Testis (tissue), 5 donors: ENCODE measurements at places on chromosomes 7 and 10. TPM values are rescaled to one million over a fixed set of nuclear protein-coding genes. Genes with fewer than 3 reads are reported as not detected.

DNA sequence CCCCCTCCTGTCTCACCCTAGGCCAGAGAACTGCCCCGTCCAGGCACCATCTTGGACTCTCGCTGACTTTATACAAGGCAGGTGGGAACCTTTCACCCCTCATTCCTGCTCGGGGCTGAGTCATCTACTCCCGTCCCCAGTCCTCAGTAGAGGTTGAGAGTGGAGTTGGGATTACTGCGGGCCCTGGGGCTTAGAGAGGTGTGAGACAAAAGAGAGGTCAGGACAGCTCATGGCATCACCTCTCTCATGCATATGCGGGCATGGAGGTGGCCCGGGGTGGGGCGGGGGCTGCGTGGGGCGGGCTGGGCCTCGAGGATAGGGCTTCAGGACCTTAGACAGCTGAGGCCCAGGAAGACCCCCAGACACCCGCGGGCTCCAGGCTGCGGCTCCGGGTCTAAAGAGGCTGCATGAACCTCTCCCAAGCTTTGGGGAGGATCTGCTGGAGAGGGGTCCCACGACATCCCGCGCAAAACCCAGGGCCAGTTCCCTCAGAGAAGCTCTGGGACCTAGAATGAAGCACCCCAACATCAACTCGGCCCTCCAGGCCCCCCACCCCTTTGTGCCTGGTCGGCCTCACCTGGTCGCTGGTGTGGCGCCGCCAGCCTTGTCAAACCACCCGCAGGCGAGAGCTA is 317 bp downstream of the PDZD7 start:
- H3K4me3 ChIP-seq, result peak overlapping the region; percentile 72
- no peaks in the 10 kb centered on the region for H3K27me3 ChIP-seq
- peak overlapping the region; percentile 98 for H3K27ac ChIP-seq
- no peaks in the 10 kb centered on the region for H3K36me3 ChIP-seq
- no peak for DNase-seq

GRCh38 chr10:31197886-31198285 is 121.1 kb upstream of the ZEB1 start:
- no peaks in the 10 kb centered on the region for H3K36me3 ChIP-seq
- no peaks in the 10 kb centered on the region for H3K27me3 ChIP-seq
- H3K4me1 ChIP-seq, result no peaks in the 10 kb centered on the region
- no peak for DNase-seq

The RUFY2 gene
- polyA plus RNA-seq, result 6.1 TPM

The PLEKHS1 gene
- polyA plus RNA-seq, result 2.2 TPM

DNA sequence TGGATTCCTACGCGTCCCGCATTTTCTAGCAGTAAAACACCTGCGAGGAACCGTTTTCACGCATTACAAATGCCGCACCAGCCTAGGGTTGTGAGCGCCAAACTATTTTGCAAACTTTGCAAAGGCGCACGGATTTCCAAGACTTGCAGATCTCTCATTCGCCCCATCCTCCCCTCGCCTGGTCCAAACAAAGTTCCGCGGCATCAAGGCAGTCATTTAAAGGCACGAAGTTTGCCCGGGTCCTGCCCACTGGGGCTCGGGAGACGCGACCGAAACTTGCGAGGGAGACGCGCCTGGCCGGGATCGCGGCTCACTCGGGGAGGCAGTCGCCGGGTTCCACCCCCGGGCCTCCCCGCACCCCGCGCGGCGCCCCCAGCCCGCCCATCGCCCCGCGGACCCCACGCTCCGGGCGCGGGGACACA is 613 bp downstream of the USP6NL start:
- peak overlapping the region; percentile 96 for H3K27ac ChIP-seq
- H3K4me1 ChIP-seq, result peaks cover 15% of the 10 kb centered on the region
- H3K4me3 ChIP-seq, result peak overlapping the region; percentile 73
- H3K36me3 ChIP-seq, result no peaks in the 10 kb centered on the region
- DNase-seq, result peak; percentile 61
- H3K27me3 ChIP-seq, result no peaks in the 10 kb centered on the region

DNA sequence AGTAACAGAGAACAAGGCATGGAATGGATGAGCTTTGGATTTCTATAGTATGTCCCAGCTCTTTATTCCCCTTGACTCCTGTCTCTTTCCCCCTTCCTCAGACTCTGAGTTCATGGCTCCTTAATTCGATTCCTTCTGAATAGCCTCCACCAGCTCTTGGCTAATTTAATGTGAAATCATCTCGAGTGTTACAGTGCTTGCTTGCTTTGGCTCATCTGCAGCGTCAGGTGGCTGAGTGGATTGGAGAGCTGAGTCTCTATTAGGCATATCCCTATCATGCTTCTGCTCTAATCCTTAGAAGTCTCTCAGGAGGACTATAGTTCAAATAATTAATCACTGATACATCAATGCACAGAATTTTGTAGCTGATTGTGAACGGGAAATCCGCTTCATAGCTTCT is 134.6 kb downstream of the LRRC4 start:
- H3K27ac ChIP-seq, result no peak overlapping the region
- H3K36me3 ChIP-seq, result no peaks in the 10 kb centered on the region
- H3K27me3 ChIP-seq, result no peaks in the 10 kb centered on the region
- H3K4me1 ChIP-seq, result peaks cover 4% of the 10 kb centered on the region
- no peak for DNase-seq
- no peak overlapping the region for H3K4me3 ChIP-seq

The FAM25G gene
- 8.6 TPM for polyA plus RNA-seq

DNA sequence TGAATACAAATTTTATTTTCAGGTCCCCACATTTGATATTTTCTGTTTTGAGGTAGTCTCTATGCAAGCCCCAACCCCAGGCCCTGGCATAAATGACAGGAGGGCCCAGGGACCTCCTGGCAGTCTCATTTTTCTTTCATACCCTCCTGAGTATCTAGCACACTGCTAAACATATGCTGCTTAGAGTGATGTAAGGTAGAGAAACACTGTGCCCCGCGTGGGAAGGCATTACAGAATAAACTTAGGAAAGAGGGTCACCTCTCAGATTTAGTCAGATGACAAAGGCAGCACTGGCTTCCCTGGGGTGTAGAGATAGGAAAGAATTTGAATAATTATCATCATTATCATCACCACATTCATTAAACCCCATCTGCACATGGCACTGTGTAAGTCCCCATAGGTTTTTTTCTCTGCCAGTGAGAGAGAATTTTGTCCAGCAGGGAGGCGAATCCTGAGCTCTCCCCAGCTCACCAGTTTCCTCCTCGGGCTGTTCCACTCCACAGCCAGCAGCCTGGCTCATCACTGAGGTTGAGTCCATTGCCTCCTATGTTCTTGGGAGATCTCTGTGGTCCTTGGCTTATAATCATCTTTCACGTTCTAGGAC is 507.3 kb upstream of the GALNT17 start:
- no peaks in the 10 kb centered on the region for H3K36me3 ChIP-seq
- DNase-seq, result no peak
- no peak overlapping the region for H3K27ac ChIP-seq
- peaks cover 2% of the 10 kb centered on the region for H3K4me1 ChIP-seq

DNA sequence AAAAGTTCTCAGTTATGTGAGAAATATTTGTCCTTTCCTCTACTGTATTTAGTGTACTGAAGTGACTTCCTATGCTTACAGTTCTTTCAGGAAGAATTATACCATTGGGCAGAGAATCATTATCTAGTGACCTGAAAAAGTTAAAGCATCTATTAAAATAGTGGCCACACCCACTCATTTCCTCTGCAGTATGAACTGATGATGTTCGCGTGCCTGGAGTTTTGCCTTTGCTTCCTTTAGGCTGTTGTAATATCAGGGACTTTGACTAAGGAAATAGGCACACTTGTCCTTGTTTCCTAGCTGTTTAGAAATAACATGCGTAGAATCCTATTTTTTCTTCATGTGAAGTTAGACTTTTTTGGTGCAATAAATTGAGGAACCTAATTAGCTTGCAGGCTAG is 100.7 kb downstream of the ZMYND11 start:
- H3K36me3 ChIP-seq, result peaks cover 3% of the 10 kb centered on the region
- no peak overlapping the region for H3K4me3 ChIP-seq
- no peak overlapping the region for H3K27ac ChIP-seq
- no peaks in the 10 kb centered on the region for H3K27me3 ChIP-seq

- H3K4me1 ChIP-seq, result peaks cover under 1% of the 10 kb centered on the region
- H3K36me3 ChIP-seq, result no peaks in the 10 kb centered on the region
- no peak overlapping the region for H3K4me3 ChIP-seq
These were observed 86.4 kb downstream of the PRPF18 start for GRCh38 chr10:13673156-13673555.

GRCh38 chr7:25427721-25428120 is 199.4 kb upstream of the NPVF start:
- H3K27ac ChIP-seq, result no peak overlapping the region
- H3K36me3 ChIP-seq, result no peaks in the 10 kb centered on the region
- no peaks in the 10 kb centered on the region for H3K27me3 ChIP-seq

- no peak overlapping the region for H3K4me3 ChIP-seq
- H3K27me3 ChIP-seq, result no peaks in the 10 kb centered on the region
- no peak for DNase-seq
- H3K4me1 ChIP-seq, result no peaks in the 10 kb centered on the region
These were observed 37.0 kb downstream of the PFKP start for GRCh38 chr10:3104251-3104918.

GRCh38 chr10:5396556-5397300 is 7.9 kb downstream of the TUBAL3 start:
- H3K27me3 ChIP-seq, result no peaks in the 10 kb centered on the region
- no peaks in the 10 kb centered on the region for H3K4me1 ChIP-seq
- no peak overlapping the region for H3K4me3 ChIP-seq
- no peaks in the 10 kb centered on the region for H3K36me3 ChIP-seq

GRCh38 chr10:1509011-1509530 is 228.3 kb downstream of the ADARB2 start:
- H3K27ac ChIP-seq, result no peak overlapping the region
- H3K4me3 ChIP-seq, result no peak overlapping the region
- no peak for DNase-seq

DNA sequence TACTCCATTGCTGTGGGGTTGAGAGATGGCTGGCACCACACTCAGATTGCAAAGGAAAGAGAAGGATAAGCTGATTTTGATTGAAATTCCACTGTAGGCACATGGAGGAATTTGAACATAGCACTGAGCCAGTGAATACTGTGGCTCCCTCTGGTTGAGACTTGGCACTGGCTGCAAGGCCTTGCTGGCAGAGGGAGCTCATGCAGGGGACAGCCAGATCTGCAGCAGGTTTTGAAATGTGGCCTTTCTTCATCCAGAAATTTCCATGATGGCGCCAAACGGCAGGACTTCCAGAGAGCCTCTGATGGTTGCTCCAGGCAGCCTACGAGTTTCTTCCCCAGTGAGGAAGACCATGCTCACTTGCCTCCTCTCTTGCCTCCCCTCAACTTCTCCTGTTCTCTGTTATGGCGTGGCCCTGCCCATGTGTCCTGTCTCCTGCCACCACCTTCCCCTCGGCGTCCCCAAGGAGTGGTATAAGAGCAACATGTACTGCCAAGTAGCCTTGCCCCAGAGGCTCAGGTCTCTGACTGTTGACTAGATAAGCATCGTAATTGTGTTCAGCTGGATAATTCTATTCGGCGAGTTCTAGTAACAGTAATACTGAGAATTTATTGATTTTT is 265.6 kb downstream of the CCDC3 start:
- no peak overlapping the region for H3K4me3 ChIP-seq
- H3K27me3 ChIP-seq, result no peaks in the 10 kb centered on the region
- no peak overlapping the region for H3K27ac ChIP-seq
- DNase-seq, result no peak

GRCh38 chr7:107267138-107267537 is 98.3 kb downstream of the HBP1 start:
- DNase-seq, result no peak
- H3K4me1 ChIP-seq, result no peaks in the 10 kb centered on the region
- H3K4me3 ChIP-seq, result no peak overlapping the region
- no peaks in the 10 kb centered on the region for H3K27me3 ChIP-seq
- no peaks in the 10 kb centered on the region for H3K36me3 ChIP-seq

DNA sequence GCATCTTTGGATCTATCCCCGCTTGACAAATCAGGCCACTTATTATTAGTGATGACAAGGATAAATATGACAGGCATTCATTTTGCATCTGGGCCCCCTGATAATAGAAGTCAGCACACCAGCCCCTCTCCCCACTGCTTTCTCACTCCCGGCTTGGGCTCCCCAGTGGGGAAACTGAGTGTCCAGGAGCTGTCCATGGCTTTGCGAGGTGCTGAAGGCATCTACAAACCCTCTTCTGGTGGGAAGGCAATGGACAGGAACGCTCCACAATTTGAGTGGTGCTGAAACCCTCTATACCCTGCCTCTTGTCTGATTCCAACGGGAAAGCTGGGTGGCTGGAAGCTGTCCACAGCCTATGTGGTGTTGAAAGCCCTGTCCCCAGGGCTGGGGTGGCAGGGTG is 61.7 kb upstream of the PCBD1 start:
- no peaks in the 10 kb centered on the region for H3K36me3 ChIP-seq
- H3K27ac ChIP-seq, result no peak overlapping the region
- no peaks in the 10 kb centered on the region for H3K27me3 ChIP-seq
- DNase-seq, result no peak
- no peak overlapping the region for H3K4me3 ChIP-seq

DNA sequence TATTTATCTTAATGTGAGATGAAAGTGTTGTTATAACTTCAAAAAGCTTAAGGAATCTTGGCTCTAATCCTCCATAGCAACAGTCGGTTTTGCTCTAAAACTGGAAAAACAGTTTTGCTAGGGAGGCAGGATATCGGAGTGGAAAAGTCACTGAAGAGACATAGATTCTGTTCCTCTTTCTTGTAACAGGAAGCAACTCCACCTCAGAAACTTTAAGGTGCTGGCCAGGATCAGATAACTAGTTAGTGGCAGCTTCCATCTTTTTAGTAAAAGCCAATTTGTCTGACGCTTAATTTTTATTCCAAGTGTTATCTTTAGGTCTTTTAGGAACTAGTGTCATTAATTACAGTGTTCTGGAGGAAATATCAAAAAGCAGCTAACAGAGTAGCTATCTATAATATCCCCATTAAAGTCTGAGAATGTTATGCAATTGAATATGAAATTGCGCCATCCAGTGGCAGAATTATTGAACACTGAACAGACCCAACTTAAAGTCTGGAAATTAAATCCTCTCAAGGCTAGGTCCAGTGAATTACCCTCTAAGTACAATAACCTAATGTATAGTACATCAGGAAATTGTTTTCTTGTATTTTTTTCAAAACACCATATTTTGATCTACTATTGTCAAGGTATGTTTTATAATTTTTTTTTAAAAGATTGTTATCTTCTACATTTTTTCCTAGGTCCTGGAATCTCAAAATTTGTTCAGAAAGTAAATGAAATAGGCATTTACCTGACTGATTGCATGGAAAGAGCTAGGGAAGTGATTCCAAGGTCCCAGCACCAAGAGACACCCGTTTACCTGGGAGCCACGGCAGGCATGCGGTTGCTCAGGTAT is 65.9 kb upstream of the CC2D2B start:
- peak overlapping the region; percentile 42 for H3K27ac ChIP-seq
- H3K36me3 ChIP-seq, result no peaks in the 10 kb centered on the region
- peak; percentile 71 for DNase-seq

The TWIST1 gene
- polyA plus RNA-seq, result 5.2 TPM
